ENCODE measurements at places on chromosomes 13 and 19. TPM values are rescaled to one million over a fixed set of nuclear protein-coding genes. Genes with fewer than 3 reads are reported as not detected.

The FGF22 gene
- 0.49 TPM for total RNA-seq

The GIPC3 gene
- total RNA-seq: 1.1 TPM

The ANGPTL8 gene
- not detected for total RNA-seq

The WDR87 gene
- not detected for total RNA-seq

- H3K36me3 ChIP-seq: peaks cover 10% of the 10 kb centered on the region
- no peaks in the 10 kb centered on the region for H3K27me3 ChIP-seq
- peaks cover 60% of the 10 kb centered on the region for H3K4me1 ChIP-seq
These were observed 3.1 kb downstream of the CARD8 start for GRCh38 chr19:48252609-48253008.

GRCh38 chr13:23806874-23807526 lies 82.2 kb downstream of the MIPEP start:
- H3K27me3 ChIP-seq: no peaks in the 10 kb centered on the region
- H3K36me3 ChIP-seq: peaks cover 3% of the 10 kb centered on the region
- no peak overlapping the region for H3K27ac ChIP-seq
- no peak for DNase-seq
- H3K4me3 ChIP-seq: no peak overlapping the region

DNA sequence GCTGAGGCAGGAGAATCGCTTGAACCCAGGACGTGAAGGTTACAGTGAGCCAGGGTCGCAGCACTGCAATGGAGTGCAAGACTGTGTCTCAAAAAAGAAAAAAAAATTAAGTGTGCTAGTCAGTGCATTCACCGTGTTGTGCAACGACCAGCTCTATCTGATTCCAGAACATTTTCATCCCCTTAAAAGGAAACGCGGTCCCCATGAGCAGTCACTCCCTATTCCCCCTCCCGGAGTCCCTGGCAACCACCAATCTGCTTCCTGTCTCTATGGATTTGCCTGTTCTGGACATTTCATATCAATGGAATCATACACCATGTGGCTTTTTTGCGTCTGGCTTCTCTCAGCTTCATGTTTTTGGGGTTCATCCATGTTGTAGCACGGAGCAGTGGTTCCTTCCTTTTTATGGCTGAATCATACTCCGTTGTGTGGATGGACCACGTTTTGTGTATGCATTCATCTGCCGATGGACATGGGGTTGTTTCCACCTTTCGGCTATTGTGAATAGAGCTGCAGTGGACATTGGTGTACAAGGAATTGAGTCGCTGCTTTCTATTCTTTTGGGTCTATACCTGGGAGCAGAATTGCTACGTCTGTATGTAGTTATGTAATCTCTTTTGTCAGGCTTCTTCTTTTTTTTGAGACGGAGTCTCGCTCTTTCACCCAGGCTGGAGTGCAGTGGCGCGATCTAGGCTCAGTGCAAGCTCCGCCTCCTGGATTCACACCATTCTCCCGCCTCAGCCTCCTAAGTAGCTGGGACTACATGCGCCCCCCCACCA lies 19.8 kb downstream of the MYO9B start:
- no peak overlapping the region for H3K4me3 ChIP-seq
- H3K27me3 ChIP-seq: no peaks in the 10 kb centered on the region
- no peak overlapping the region for H3K27ac ChIP-seq

DNA sequence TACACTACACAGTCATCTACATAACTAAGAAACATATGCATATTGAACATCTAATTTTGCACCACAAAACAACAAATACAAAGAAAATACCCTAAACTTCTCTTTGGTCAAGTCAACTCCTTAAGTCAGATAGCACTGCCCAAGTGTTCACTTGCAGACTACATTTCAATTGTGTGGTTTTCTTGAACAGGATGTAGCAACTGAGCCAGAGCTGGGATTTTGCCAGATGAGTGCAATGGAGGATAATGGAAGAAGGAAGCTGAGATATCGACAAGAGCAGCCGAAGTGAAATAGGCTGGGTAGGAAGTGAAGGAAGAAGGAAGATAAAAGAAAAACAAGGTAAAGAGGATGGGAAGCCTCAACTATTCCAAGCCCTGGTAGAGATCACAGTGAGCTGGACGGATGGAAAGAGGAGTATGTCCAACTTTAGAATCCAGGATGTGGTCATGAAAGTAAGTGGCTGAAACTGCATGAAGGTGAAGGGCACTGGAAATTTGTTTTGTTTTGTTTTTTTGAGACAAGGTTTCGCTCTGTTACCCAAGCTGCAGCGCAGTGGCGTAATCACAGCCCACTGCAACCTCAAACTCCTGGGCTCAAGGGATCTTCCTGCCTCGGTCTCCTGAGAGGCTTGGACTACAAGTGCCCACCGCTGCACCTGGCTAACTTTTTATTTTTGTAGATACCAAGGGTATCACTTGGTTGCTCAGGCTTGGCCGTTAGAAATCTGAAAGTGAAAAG lies 15.0 kb downstream of the NUFIP1 start:
- peaks cover 29% of the 10 kb centered on the region for H3K36me3 ChIP-seq
- no peak overlapping the region for H3K4me3 ChIP-seq
- H3K27ac ChIP-seq: no peak overlapping the region

Measured in CD4-positive, alpha-beta T cell (primary cell).